ENCODE measurements at places on chromosomes 2 and 18. TPM values are rescaled to one million over a fixed set of nuclear protein-coding genes. Genes with fewer than 3 reads are reported as not detected.

The ZNF519 gene
- total RNA-seq = 2.0 TPM

The MAP4K4 gene
- 16.6 TPM for total RNA-seq

The ARHGEF33 gene
- 0.42 TPM for total RNA-seq

The LRATD1 gene
- total RNA-seq = 4.8 TPM

The EFR3B gene
- 0.52 TPM for total RNA-seq

The PARD6G gene
- 1.7 TPM for total RNA-seq

The UBE2E3 gene
- 30.9 TPM for total RNA-seq

The MC2R gene
- not detected for total RNA-seq

The FNDC4 gene
- 3.8 TPM for total RNA-seq

The QPCT gene
- 5.6 TPM for total RNA-seq

The C18orf54 gene
- total RNA-seq = 0.14 TPM

The PTH2R gene
- total RNA-seq = 0.49 TPM

The ZNF512 gene
- 10.6 TPM for total RNA-seq

The VWA3B gene
- total RNA-seq = not detected

The MTA3 gene
- total RNA-seq = 28.1 TPM

The EIF2AK2 gene
- total RNA-seq = 14.2 TPM

The ZC3H6 gene
- 5.4 TPM for total RNA-seq

The FSHR gene
- not detected for total RNA-seq

The UPP2 gene
- not detected for total RNA-seq

The ELP2 gene
- 44.7 TPM for total RNA-seq

The SERPINB10 gene
- not detected for total RNA-seq

The HOXD10 gene
- total RNA-seq = not detected

The NBAS gene
- 36.7 TPM for total RNA-seq

The CDCA7 gene
- 0.76 TPM for total RNA-seq

The ANKRD53 gene
- 3.5 TPM for total RNA-seq

The GALNT13 gene
- total RNA-seq = 0.24 TPM

The CIB4 gene
- total RNA-seq = 0.31 TPM

The OSR1 gene
- total RNA-seq = 1.2 TPM

The KCNG3 gene
- total RNA-seq = 0.51 TPM

The C2orf80 gene
- total RNA-seq = not detected

The ACOXL gene
- total RNA-seq = not detected

The GCG gene
- total RNA-seq = 470 TPM

The SP9 gene
- total RNA-seq = not detected

The SELENOI gene
- total RNA-seq = 13.9 TPM

The C2orf78 gene
- total RNA-seq = not detected

The ANKAR gene
- 6.7 TPM for total RNA-seq

The GALNT3 gene
- 28.1 TPM for total RNA-seq

The AQP12A gene
- 138 TPM for total RNA-seq

The TRPM8 gene
- 0.14 TPM for total RNA-seq

The ARMC9 gene
- 9.4 TPM for total RNA-seq

The TWIST2 gene
- total RNA-seq = 0.32 TPM

The ELMOD3 gene
- total RNA-seq = 8.1 TPM

The PLEKHH2 gene
- total RNA-seq = 1.8 TPM

The PLGLB1 gene
- 1.4 TPM for total RNA-seq

The MSTN gene
- total RNA-seq = not detected

The DOK6 gene
- 1.2 TPM for total RNA-seq

The SKA1 gene
- 0.86 TPM for total RNA-seq

The POTEF gene
- not detected for total RNA-seq

The AP1S3 gene
- total RNA-seq = 4.5 TPM

The ZC3H8 gene
- 3.9 TPM for total RNA-seq

The SPC25 gene
- total RNA-seq = 1.4 TPM

The GNLY gene
- total RNA-seq = not detected

Data from pancreas (tissue), 10 donors.